Liver (tissue), 10 donors: ENCODE measurements at places on chromosomes 12 and 14. TPM values are rescaled to one million over a fixed set of nuclear protein-coding genes. Genes with fewer than 3 reads are reported as not detected.

DNA sequence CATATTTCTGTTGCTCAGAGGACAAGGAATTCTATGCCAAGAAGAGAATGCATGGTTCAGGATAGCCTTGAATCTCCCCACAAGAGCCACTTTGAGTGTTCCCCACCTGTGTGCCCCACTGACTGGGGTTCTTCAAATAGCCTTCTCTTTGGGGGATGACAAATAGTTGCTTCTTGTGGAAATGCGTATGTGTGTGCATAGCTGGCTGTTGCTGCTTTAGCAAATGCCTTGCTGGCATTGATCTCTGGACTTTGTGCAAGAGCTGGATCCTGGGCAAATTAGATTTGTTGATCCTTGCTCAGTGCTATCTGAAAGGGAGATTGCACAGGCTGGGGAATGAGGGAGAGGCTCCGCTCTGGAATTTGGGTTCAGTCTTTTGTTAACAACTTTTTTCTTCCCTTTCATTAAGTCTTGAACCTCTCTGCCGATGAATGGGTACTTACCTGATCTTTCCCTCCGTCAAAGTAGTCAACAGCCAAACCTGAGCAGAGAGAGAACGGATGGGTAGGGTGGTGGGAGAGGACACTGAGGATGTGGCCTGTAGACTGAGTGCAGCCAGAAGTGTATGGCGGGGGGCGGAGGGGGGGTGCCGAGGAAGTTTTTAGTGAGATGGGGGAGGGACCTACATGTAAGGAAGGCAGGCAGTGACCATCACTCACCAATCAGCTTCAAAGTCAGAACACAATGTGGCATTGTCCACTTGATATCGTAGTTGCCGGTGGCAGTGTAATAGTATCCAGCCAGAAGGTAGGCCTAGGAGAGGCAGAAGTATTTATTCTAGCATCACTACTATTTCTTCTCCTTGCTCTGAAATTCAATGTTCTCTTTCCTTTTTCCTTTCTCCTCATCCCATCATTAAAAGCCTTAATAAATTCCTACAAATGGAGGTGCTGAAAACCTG, 10.7 kb downstream of the EMG1 start:
- DNase-seq = no peak

DNA sequence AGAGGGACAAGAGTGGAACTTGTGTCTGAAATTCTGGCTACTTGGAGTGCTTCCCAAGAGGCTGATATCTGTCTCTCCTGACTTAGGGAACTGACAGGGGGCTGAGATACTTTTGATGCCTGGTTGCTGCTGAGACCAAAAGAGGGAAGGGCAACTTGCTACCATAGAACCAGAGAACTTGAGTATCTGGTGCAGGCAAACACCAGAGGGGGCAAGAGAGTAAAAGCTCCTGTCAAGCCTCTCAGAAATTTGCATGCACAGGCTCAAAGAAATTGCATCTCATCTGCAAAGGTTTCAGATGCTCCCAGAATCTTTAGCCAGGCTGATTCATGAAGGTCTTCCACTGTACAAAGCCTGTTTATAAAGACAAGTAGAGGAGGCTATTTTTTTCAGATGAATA, 391.3 kb upstream of the FOXG1 start:
- no peak for DNase-seq

DNA sequence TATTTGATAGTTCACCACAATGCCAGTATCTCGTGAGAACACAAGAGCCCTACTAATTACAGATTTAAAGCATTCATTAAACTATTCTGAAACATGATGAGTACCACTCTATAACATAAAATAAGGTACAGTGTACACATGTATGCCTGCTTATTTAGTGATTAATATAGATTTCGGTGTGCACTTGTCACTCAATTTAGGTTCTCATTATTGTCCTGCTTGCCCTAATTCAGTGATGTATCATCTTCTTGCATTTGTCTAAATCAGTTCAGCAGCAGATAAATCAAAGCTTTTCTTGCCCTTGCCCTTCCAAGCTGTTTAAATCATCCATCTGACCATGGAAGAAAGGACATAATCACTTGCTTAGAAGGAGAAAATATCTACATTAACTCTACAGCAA, 359.7 kb downstream of the GXYLT1 start:
- no peak for DNase-seq

- no peak for DNase-seq
These were observed 318.6 kb upstream of the FAR2 start for GRCh38 chr12:28830491-28830890.

- DNase-seq = no peak
These were observed 6.2 kb upstream of the CNOT2 start for GRCh38 chr12:70236990-70237389.

- DNase-seq = no peak
These were observed 32.9 kb upstream of the AMIGO2 start for GRCh38 chr12:47112679-47113078.

Gene IQSEC3
- polyA plus RNA-seq = 0.79 TPM
